ENCODE measurements at places on chromosomes 7 and 10.

DNA sequence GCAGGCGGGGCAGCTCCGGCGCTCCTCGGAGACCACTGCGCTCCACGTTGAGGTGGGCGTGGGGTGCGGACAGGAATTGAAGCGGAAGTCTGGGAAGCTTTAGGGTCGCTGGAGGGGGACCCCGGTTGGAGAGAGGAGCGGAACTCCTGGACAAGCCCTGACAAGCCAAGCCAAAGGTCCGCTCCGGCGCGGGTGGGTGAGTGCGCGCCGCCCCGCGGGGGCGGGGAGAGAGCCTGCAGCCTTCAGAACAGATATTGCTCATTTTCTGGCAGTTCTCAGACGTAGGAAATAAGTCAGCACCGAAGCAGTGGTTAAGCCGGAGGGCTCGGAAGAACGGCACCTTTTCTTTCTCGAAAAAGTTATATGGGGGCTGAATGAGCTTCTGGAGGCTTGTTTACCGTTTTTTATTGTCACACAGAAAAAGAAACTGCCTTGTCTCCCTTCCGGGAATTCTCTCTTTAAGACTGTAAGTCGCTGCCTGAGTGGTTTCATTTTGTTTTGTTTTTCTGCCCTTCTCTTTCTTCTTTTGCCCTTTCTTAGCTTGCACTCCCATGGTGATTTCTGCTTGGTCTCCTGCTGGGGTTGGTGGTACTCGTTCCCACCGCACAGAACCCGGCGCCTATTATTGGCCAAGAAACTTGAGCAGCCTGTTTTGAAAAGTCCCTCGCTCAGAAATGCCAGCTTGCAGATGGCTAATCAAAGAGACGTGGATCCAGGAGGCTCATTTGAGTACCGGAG, 732 bp downstream of the FAS start:
- DNase-seq, result peak; percentile 41

GRCh38 chr7:88037050-88037449, 103.0 kb downstream of the ADAM22 start:
- no peak for DNase-seq

DNA sequence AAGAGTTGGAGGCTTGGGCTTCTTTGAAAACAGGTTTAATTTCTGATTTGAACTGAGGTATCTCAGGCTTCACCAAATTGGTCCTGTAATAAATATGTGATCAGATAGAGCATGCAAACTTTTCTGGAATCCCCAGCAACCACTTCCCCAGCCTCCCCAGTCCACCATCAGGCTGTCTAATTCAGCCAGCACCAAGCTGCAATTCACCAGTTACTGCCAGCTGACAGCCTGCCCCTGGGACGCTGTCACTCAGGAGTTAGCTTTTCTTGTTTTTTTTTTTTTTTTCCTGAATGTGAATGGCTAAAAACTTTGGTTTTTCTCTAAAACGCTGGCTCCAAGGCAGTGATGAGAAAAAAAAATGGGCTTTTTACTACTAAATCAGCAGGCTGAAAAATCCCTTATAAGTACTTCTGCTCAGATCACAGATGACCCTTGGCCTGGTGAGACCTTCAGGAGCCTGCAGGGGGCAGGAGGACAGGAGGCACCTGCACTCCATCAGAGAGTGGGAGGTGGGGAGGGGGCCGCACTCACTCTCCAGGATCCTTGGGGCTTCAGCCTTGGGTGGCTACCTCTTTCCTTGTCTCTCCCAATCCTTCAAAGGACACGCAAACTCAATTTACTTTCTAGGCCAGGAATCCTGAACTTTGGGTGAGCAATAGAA, 349.4 kb downstream of the GATA3 start:
- DNase-seq, result peak; percentile 52

- DNase-seq, result no peak
These were observed 782.0 kb downstream of the SUGCT start for GRCh38 chr7:40916813-40917212.

DNA sequence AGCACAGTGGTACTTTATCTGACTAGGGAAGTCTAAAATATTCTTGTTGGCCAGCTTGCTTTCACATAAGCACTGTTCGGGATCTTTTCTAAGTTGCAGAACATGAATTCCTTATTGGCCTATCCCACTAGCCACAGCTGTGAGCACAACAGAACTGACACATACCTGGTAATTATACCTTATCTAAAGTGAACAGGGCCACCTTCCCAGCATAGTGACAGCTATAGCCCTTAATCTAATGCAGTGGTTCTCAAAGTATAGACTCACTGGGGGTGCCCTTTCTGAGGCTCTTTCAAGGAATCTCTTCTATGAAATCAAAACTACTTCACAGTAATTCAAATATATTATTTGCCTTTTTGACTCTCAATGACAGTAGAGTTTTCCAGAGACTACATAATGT, 184.7 kb upstream of the KAT6B start:
- no peak for DNase-seq

DNA sequence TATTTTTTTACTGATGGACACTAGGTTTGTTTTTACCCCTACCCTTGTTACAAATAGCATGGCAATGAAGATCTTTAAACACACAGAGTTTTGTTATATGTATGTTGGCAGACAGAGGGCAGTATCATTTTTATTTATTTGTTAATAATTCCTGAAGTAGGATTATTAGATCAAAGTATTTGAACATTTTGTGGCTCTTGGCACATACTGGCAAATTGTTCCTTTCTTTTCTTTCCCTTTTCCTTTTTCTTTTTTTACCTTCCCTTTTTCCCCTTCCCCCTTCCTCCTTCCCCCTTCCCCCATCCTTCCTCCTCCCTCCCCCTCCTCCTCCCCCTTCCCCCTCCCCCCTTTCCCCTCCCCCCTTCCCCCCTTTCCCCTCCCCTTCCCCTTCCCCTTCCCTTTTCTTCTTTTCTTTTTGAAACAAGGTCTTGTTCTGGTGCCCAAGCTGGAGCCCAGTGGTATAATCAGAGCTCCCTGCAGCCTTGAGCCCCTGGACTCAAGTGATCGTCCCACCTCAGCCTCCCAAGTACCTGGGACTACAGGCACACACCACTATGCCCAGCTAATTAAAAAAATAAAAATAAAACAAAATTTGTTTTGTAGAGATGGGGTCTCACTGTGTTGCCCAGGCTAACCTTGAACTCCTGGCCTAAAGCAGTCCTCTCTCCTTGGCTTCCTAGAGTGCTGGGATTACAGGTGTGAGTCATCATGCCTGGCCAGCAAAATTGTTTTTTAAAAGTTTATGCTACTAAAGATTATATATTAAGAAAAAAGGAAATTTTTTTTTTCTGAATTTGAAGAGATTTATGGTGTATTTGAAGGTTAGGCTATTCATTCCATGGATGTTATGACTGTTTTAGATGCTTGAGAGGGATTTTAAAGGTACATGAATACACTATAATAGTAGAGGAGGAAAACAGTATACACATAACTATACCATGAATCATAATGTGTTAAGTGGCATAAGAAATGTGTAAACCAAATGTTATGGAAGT, 39.3 kb downstream of the SEPTIN7 start:
- DNase-seq, result no peak

DNA sequence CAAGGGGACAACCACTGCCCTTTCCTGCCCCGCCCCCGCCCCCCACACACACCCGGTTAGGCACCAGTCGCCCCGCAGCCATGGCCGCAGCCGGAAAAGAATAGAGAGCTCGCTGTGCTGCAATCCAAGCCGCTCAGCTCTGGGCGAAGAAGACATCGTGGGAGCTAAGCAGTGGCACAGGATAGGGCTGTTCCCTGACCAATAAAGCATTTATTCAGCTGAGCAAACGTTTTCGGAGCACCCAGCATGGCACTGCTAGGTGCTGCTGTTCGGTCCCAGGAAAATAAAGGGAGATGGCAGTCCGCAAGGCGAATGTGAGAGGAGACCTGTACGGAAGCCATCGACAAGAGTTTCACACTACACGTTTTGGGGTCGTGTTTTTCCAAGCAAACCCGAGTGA, 18.3 kb downstream of the SKIDA1 start:
- no peak for DNase-seq

- peak; percentile 24 for DNase-seq
These were observed 989 bp downstream of the ERLIN1 start for GRCh38 chr10:100184840-100185239.

- DNase-seq, result no peak
These were observed 95.8 kb upstream of the TNS3 start for GRCh38 chr7:47677664-47678063.

GRCh38 chr7:130022623-130023175, 28.5 kb downstream of the ZC3HC1 start:
- no peak for DNase-seq

- DNase-seq, result no peak
These were observed 173.6 kb upstream of the PRSS58 start for GRCh38 chr7:142431491-142431890.

GRCh38 chr7:80623503-80624252, 14.8 kb upstream of the CD36 start:
- DNase-seq, result peak; percentile 13

DNA sequence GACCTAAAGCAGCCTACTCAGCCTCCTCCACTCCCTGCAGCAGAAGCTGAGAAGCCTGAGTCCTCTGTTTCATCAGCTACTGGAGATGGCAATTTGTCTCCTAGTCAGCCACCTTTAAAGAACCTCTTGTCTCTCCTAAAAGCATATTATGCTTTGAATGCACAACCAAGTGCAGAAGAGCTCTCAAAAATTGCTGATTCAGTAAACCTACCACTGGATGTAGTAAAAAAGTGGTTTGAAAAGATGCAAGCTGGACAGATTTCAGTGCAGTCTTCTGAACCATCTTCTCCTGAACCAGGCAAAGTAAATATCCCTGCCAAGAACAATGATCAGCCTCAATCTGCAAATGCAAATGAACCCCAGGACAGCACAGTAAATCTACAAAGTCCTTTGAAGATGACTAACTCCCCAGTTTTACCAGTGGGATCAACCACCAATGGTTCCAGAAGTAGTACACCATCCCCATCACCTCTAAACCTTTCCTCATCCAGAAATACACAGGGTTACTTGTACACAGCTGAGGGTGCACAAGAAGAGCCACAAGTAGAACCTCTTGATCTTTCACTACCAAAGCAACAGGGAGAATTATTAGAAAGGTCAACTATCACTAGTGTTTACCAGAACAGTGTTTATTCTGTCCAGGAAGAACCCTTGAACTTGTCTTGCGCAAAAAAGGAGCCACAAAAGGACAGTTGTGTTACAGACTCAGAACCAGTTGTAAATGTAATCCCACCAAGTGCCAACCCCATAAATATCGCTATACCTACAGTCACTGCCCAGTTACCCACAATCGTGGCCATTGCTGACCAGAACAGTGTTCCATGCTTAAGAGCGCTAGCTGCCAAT, 202.2 kb downstream of the ZEB1 start:
- no peak for DNase-seq

GRCh38 chr10:110923856-110924493, 4.6 kb downstream of the SHOC2 start:
- no peak for DNase-seq

GRCh38 chr10:80173466-80173865, 31.9 kb downstream of the ANXA11 start:
- DNase-seq, result no peak

DNA sequence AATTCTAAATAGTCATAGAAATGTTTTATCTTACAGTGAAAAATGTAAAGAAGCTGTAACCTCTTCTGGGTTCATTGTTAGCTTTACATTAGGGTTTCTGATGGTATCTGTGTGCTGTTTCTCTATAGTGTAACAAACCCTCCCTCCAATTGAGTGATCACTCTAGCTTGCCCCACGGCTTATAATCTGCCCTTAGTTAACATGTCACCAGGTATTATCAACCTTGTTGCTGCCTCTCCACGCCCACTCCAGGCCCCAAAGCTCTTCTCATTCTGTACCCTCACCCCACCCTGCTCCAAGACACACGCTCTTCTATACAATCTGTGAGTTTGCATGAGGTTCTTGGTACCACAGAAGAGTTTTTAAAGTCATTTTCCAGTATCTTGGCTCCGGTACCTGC, 139.4 kb downstream of the ARID5B start:
- DNase-seq, result no peak

DNA sequence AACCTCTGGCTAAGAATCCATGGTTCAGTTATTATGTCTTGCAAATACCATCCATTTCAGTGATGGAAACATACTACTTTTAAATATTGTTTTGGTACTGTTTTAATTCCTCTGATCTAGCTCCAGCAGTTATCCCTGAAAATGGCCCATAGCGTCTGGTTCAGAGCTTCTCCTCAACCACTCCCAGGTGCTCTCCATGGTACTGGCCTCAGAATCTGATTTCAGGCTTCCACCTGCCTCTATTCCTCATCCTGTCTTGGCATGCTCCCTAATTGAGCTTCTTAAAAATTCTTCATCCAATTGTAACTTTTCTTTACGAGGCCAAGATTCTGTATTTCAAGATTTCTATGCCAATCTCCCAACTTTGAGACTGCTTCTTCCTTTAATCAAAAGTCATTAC, 236.3 kb downstream of the HTR7 start:
- peak; percentile 64 for DNase-seq

DNA sequence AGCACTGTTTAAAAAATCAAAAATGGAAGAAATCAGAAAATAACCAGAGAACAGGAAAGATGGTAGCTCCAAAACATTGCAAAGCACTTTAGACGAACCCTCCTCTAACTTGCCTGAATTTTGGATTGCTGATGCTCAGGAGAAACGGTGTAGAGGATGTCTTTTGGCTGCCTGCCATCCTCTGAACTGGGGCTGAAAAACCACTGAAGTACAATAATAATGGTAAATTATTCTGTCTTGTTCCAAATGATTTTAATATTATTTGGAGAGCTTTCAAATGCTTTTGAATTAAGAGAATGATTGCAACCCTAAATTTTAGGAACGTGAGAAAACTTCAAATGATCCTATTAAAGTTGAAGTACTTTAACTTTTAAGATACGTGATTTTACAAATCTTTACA, 167.3 kb upstream of the SLC13A1 start:
- DNase-seq, result no peak

- no peak for DNase-seq
These were observed 77.9 kb downstream of the AVL9 start for GRCh38 chr7:32573110-32573687.

- DNase-seq, result no peak
These were observed 21.8 kb downstream of the IFT22 start for GRCh38 chr7:101299511-101300464.

- no peak for DNase-seq
These were observed 113.6 kb downstream of the RNF32 start for GRCh38 chr7:156754201-156754600.

DNA sequence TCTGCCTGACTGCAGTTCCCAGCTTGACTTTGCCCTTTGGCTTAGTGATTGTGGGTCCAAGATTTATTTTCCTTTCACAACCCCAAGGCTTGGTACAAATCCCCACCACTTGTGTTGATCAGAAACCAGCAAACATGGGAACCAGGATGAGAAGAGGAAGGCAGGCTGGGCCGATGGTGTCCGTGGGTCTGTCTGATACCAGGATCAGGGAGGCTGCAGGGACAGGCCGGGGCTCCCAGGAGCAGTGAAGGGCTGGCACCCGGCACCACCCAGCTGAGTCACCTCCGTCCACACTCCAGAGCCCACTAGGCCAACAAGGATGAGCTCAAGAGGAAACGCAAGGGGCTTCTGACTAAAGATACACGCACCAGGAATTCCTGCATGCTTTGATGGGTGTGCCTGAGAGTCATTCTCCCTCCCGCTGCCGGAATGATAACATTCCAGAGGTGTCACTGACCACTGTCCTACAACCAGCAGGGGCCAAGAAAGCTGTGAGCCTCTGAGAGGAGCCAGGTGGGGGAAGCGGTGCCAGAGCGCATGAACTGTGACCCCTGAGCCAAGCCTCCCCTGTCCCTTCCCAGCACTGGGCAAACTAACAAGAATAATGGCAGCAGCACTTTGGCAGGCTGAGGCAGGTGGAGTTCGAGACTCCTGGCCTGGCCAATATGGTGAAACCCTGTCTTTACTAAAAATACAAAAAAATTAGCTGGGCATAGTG, 29.2 kb upstream of the PROSER2 start:
- DNase-seq, result peak; percentile 29

GRCh38 chr7:99402854-99403253, 5.5 kb downstream of the PDAP1 start:
- no peak for DNase-seq

All from iPS-NIHi11 (cell line).